BE2C (cell line): ENCODE measurements at places on chromosomes 12 and 14.
A peak's percentile ranks its signal among the peaks of the same experiment; 100 is the strongest.

- DNase-seq, result no peak
These were observed 94.5 kb downstream of the TMX1 start for GRCh38 chr14:51334566-51334965.

DNA sequence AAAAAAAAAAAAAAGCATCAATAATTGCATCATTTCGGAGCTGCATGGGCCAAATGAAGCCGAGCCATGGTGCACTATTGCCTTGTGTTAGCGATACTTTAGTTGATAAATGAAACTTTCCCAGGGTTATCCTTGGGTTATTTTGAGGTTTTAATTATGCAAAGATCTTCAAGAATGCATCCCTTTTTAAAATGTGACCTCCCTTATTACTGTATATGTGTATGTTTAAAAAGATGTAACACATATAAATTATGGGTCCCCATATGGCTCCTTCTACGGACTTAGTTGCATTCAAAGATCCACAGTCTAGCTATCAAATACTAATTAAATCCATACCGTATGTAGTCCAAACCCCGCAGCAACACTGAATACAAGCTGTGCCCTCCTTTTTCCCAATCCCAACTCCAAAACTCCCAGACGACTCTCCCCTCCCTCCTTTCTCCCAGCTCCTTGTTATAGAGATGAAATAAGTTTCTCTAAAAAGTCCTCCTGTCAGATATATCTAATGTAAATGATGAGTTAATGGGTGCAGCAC is 129.3 kb upstream of the MAP1LC3B2 start:
- DNase-seq, result no peak

DNA sequence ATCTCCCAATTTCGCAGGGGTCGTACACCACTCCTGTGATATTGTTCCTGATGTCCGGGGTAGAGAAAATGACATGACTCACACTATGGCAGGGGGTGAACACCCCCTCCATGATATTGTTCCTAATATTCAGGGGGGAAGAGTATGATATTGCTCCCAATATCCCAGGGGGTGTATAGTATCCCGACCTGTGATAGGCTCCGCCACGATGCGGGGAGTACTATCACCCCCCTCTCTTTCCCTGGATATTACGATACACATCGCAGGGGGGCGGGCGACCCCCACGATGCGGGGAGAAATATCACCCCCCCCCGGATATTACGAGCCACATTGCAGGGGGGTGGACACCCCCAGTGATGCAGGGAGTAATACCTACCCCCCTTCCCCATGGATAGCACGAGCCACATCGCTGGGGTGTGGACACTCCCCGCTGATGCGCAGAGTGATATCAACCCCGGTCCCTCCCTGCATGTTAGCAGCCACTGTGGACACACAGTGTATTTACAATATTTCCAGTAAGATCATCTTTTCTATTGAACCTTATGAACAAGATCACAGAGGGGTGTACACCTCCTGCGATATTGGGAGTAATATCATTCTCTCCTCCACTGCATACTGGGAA is 17.7 kb downstream of the SMIM41 start:
- DNase-seq, result no peak

GRCh38 chr14:103715052-103716000 is at the start of the genes XRCC3 and ZFYVE21:
Gene XRCC3, minus strand, starts transcription at chr14:103715451. Its CDS starts 4,364 bp downstream, at chr14:103711087.
Gene ZFYVE21, plus strand, starts transcription at chr14:103715810. Its CDS starts 32 bp downstream, at chr14:103715842.
- DNase-seq, result peak; percentile 100

GRCh38 chr14:23379366-23380196 is 2.7 kb downstream of the CMTM5 start:
- peak; percentile 70 for DNase-seq

DNA sequence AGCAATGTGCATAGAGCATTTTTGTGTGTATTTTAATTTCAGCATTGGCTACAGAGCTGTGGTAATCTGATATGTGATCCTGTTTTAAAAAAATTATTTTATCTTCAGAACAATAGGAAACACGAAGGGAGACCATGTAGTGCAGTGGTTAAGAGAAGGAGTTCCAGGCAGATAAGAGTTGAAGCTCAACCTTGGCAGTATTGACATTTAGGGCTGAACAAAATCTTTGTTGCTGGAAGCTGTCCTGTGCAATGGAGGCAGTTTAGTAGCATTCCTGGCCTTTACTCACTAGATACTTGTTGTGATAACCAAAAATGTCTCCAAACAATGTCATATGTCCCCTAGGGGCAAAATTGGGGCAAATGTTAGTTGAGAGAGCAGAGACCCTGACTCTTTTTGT is 59.2 kb downstream of the CHST11 start:
- DNase-seq, result no peak

GRCh38 chr14:31717294-31718085 is 156.3 kb downstream of the NUBPL start:
- no peak for DNase-seq

DNA sequence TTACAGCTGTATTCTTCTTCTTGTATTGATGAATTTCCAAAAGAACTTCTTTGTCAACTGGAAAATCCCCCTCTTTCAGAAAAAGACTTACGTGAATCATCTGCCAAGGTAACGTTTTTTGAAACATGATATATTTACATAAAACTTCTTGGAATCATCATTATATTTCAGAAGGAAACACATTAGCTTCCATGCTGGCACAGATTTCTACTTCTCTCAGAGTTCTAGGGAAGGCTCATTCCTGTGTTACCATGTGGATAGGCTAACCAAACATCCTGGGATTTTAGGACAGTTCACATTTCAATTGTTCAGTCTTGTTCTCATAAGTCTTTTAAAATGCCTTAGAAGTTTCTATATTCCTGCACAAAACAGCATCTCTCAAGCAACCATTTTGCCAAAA is 120.3 kb upstream of the NEDD1 start:
- no peak for DNase-seq
